ENCODE measurements at places on chromosomes 12 and 14.

DNA sequence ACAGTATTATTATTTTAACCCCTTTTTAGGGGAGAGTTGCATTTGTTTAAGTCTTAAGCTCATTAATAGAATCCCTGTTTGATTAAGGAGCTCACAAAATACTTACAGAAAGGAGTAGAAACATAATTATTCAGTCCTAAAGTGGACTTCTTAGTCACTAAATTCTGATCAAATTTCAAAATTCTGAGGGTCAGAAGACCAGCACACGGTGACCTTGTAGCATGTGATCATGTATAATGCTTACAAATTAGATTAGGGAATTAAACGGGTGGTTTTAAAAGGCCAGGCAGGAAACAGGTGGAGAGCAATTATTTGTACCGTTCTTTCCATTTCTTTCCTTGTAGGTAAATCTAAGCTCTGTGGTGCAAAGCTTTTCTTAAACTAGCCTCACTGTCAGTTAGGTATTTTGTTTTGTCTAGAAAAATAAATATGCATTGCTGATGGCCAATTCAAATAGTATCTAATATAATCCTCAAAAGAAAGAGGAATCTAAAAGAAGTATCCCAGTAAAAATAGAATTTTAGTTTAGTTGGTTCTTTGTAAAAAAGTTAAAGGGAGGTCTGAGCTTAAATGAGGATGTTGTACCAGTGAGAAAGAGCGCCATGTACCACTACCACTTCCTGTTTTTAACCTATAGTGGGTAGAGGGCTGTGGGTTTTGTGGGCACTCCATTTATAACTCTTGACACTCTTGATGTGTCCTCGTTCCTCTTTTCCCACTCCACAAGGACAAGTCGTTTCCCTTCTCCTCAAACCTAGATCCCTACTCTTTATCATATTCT lies 51.1 kb downstream of the SLC38A1 start:
- DNase-seq, result no peak

GRCh38 chr12:52362118-52362726 lies 5.1 kb downstream of the KRT85 start:
- DNase-seq, result no peak

GRCh38 chr12:92403210-92404175 lies 257.8 kb upstream of the BTG1 start:
- DNase-seq, result peak; percentile 88

GRCh38 chr12:131008131-131008912 lies 54.6 kb downstream of the ADGRD1 start:
- DNase-seq, result no peak

DNA sequence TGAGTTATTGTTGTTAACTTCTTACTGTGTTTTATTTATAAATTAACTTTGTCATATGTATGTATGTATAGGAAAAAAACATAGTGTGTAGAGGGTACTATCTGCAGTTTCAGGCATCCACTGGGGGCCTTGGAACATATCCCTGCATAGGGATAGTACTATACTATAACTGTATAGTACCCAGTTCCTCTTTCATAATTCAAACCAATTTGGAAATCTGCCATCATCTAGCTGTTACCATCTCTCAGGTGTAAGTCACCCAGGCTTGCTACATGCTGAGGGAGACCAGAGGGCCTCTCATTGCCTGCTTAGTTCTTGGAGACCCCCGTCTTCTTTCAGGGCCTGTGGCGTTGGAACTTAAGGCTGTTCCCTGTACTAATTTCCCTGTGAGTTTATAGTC lies 12.9 kb upstream of the DCD start:
- DNase-seq, result no peak

DNA sequence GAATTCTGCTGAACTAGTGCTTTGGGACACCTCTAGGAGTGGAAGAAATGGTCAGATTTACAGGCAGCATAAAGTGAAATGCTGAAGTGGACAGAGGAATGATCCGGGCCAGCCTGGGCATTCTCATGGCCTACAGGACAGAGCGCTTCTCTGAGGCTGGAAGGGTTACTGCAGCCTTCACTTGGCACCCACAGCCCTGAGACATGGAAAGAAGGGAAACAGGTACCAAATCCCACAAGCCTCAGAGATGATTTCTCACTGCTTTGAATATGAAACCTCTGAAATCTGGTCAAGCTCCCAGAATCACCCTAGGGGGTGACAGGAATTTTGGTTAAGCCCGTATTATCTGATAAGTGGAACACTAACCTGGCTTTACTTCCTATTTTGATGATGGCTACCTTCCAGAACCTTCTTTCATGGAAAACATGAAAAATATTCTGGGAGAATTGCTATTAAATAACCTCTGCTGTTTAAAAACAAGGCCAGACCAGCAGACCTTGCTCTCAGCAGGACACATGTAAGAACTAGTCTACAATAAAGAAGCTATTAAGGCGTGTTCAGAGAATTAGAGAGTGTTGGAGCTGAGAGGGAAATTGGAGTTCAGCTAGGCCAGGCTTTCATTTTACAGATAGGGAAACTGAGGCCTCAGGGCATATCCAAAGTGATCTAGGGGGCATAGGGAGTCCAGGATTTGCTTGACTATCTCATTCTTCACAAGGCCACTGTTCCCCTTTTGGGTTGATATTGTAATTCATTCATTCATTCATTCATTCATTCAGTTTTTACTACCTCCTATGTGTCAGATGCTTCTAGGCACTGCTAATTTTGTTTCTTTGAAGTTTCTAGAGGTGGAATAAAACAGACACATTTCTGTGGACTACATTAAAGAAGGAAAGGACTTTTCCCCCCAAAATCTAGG lies 281.5 kb downstream of the ZFP36L1 start:
- no peak for DNase-seq

GRCh38 chr12:31370531-31371255 lies 44.7 kb upstream of the SINHCAF start:
- DNase-seq, result no peak

DNA sequence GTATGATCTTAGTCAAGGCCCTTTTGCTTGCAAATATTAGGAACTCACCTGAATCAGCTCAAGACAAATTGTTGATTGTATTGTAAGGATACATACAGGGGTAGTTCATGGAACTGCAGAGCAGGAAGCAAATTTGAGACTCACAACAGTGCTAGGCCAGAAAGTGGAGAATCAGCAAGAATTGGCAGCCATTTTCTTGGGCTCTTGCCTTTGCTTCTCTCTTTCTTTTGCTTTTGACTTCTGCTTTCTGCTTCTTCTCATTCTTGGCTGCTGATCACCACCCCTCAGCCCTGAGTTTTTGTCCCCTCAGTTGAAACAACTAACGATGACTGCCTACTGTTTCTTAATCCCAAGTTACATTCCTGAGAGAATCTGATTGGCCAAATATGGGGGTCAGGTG lies 34.8 kb downstream of the KCNK13 start:
- DNase-seq, result no peak

DNA sequence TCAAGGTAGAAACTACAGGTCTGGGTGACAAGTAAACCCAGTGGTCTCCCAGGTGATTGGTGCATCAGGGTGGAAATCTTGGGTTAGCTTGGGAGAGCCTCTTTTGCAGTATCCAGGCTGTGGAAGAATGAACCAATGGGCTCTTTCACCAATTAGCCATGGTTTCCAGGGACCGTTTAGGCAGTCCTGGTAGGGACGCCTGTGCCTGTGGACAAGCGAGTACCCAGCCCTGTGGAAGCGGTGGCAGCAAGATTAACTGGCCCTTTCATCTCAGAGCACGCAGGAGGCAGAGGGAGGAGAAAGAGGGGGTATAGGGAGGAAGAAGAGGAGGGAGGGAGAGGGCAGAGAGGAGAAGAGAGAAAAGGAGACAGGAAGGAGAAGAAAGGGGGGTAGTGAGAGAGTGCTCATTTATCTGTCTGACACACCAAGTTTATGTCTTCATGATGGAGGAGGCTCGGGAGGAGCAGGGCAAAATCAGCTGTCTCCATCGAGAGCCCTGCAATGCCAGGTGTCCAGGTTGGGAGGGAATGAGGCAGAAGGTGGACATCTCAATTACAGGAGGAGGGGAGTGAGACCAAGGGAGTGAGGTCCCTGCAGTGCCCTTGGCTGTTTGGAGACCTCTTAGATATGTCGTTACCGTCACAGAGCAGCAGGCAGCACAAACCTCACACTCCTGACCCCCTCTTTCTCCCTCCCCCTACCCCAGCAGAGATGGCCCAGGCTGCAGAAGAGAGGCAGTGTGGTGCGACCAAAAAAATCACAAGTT lies 4.6 kb upstream of the ZDHHC22 start:
- DNase-seq, result no peak

DNA sequence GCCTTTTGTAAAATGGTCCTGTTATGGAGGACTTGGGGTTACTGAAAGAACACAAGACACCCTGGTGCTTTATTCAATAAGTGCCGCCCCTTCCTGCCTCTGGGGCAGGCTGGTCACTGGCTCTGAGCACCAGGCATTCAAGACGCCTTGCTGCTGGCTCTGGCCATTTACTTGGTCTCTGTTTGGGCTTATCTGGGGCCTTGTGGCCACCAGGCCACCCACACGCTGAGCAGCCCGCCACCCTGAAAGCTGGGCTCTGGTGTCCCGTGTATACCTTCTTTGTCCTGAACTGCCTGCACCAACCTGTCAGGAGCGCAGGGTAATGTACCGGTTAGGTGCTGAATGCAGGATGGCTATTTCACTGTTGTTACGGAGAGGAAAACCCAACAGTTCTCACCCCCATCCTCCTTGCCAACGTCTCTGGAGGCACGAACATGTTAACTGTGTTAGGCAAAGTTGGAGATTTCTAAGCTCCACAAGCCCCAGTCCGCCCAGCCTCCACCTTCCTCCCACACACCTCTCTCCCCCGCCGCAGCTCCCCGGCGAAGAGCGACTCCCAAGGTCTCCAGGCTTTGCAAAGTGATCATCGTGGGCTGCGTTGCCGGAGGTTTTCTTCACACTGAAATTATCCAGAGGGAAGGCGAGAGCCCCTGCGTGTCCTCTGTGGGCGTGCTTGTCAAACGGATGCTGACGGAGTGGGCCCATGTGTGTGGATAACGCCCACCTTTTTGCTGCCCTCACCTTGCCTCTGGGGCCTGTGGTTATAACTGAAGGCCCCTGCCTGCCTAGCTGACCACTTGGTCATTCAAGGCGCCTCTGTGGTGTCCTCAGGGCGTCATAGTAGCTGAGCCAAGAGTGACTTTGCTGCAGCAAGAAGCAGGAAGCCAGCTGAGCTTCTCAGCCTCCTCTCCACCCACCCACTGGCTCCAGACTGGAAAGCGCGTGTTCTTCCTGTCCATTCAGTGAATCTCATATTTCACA lies 18.8 kb upstream of the BEGAIN start:
- DNase-seq, result no peak

GRCh38 chr12:105431537-105432100 lies 101.1 kb downstream of the C12orf75 start:
- no peak for DNase-seq

GRCh38 chr14:24264298-24264697 lies 1.3 kb upstream of the TGM1 start:
- no peak for DNase-seq

GRCh38 chr12:9673404-9674225 lies 4.1 kb downstream of the CLEC2D start:
- DNase-seq, result peak; percentile 93

GRCh38 chr14:57617510-57617909 lies 123.9 kb upstream of the CCDC198 start:
- DNase-seq, result no peak

GRCh38 chr12:127797918-127798317 lies 469.1 kb upstream of the TMEM132C start:
- no peak for DNase-seq

DNA sequence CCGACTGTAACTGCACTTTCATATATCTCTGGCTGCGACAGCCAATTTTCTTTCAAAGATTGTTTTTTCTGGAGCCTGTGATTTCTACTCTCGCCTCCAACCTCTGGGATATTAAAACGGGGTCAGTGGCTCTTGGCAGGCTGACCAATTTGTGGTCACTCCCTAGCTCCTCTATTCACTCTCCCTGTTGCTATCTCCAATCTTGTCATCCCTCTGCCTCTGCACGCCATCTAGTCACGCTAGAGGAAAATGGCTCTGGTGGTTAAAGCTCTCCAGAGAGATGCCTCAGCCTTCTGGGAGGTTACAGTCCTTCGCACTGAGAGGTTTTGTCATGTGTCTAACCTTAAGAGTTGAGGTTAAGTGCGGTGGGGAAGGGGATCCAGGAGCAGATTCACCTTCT lies 59.8 kb upstream of the CISTR start:
- peak; percentile 19 for DNase-seq

DNA sequence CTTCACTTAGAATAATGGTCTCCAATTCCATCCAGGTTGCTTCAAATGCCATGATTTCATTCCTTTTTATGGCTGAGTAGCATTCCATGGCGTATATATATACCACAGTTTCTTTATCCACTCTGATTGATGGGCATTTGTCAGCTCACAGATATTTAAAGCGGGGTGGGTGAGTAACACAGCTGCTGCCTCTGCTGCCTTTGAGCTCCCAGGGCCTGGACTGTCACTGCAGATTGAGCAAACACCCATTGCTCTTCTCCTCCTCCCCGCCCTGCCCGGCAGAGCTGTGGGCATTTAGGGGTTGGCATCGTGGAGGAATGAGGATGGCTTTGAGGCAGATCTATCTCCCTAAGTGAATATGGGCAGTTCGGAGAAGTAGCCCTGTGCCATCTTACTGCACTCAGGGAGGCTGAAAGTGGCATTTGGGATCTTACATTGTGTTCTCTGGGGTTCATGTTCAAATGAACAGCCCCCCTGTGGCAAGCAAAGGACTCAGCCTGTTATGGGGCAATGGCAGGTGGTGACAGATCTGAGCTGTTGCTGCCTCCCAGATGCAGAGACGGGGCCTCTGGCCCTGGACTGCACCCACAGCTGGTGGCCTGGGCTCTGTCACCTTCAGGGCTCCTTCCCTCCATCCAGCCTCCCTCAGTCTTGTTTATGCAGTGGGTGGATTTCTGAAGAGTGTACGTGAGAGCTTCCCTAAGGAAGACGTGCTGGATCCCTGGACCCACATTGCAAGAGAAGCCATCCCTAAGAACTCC lies 4.9 kb downstream of the RFLNA start:
- DNase-seq, result no peak

- DNase-seq, result no peak
Observed at GRCh38 chr14:94111276-94112095, 950 bp downstream of the IFI27 start.

DNA sequence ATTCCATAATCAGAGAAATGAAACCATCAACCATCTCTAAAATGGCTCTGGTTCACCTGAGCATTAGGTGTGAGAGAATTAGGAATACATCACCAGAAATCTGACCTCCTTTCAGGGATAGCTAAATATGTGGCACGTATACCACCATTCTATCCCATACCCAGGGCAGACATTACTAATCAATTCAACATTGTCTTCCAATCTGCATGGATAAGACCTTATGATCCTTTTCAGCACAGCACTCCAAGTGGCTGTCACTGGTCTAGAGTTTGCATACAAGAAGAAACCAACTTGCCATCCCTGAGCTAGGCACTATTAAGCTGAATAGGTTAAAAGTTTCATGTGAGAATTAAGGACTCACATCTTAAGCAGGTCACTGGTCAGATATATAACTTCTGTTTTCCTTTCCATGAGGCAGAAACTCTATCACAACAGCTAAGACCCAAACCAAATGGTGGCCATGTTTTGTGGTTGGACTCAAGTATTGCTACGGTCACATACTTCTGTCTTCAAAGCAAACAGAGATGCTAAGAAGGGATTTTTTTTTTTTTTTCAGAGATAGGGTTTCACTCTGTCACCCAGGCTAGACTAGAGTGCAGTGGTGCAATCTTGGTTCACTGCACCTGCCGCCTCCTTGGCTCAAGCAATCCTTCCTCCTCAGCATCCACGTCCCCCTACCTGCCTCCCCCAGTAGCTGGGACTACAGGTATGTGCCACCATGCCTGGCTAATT lies 249.0 kb downstream of the DPF3 start:
- peak; percentile 54 for DNase-seq

- DNase-seq, result no peak
Observed at GRCh38 chr14:85358136-85358785, 171.7 kb upstream of the FLRT2 start.

GRCh38 chr14:77240336-77240915 lies 30.6 kb downstream of the NGB start:
- no peak for DNase-seq

Measured in LHCN-M2 (cell line).